ENCODE measurements at places on chromosomes 16 and 17. TPM values are rescaled to one million over a fixed set of nuclear protein-coding genes. Genes with fewer than 3 reads are reported as not detected.
A peak's percentile ranks its signal among the peaks of the same experiment; 100 is the strongest.

RNF43 gene
- total RNA-seq: 68.5 TPM

PHOSPHO1 gene
- total RNA-seq: not detected

SREBF1 gene
- 170 TPM for total RNA-seq

EME2 gene
- 18.4 TPM for total RNA-seq

DNA sequence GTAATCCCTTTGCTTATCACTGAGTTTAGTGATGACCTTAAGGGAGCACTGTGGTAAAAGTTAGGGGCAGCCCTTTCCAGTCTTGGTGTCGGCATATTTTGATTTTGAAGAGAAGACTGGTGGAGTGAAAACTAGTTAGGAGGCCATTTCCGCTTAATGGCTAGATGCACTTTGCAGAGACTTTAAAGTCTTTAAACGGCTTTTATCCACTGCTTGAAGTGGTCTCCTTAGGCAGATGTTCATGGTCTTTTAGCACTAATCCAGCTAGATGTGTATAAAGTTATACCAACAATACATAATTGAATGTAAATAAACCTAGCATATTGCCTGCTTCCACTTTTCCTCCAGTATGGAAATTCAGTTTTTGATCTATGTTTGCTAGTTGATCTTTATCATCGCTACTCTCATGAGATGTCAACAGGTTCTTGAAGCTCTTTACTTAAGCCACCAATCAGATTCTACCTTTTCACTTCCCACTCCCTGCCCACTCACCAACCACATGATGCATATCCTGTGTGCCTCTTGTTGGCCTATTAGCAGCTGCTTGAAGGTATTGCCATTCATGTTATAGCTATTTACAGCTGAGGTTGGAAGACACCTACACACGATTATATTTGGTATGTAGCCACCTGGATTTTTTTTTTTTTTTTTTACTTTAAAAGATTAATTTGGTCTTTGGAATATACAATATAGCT lies 132.0 kb downstream of the NLK start:
- no peak for DNase-seq

GRCh38 chr16:57774705-57775285 lies 27.5 kb downstream of the KIFC3 start:
- DNase-seq: no peak

GRCh38 chr16:30063893-30064728 lies 1.4 kb upstream of the ALDOA start:
- DNase-seq: peak; percentile 79

- no peak for DNase-seq
These were observed 33.6 kb downstream of the SCPEP1 start for GRCh38 chr17:57011491-57012015.

GRCh38 chr17:6249732-6250131 lies 179.6 kb downstream of the WSCD1 start:
- DNase-seq: no peak
